ENCODE measurements at places on chromosomes 2 and 18.

GRCh38 chr2:163878718-163879117 lies 142.9 kb upstream of the FIGN start:
- no peak for DNase-seq

GRCh38 chr2:38533180-38533579 lies 69.5 kb downstream of the HNRNPLL start:
- DNase-seq = no peak

DNA sequence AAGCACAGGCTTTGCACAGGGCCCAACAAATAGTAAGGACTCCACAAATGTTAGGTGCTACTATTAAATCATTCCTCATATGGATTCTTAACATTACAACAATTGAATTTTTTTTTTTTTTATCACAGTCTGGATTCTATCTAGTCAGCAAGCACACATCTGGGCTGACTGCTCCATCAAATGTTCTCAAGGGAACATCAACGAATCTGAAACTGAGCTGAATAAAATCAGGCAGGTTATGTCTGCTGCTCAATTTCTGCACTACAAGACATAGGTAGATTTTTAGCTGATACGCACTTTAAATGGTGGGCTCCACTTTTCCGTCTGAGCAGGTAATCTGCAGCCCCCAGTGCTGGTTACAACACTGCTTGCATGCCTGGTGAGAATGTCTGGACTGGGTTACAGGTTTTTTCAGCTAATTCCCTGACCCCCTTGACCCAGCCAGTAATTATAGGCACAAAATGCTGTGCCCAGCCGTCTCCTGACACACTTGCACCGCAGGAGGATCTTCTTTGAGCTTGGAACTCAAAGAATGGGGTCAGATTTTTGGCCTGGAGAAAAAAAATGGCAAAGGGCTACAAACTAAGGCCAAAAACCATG lies 44.6 kb downstream of the ADD2 start:
- no peak for DNase-seq

DNA sequence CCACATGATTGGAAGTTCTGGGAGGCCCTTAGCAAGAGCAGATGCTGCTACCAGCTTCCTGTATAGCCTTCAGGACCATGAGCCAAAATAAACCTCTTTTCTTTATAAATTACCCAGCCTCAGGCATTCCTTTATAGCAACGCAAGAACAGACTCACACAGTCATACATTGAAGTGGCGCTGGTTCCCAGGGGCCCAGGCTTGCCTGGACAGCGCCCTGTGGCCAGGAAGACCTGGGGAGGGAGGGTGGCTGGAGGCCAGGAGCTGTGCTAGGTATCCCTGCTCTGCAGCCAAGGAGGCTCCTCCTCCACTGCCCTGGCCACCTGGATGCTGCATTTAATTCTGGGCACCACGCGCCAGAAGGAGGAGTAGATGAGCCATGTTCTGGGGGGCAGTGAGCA lies 98.1 kb downstream of the AGAP1 start:
- no peak for DNase-seq
